ENCODE measurements at places on chromosomes 3 and 15. TPM values are rescaled to one million over a fixed set of nuclear protein-coding genes. Genes with fewer than 3 reads are reported as not detected.

The MOBP gene
- total RNA-seq = not detected

The OSBPL10 gene
- 12.9 TPM for total RNA-seq

The XCR1 gene
- 0.23 TPM for total RNA-seq

The ATP13A5 gene
- not detected for total RNA-seq

The RAB11A gene
- total RNA-seq = 264 TPM

The SEMA6D gene
- total RNA-seq = 14.9 TPM

The LSAMP gene
- total RNA-seq = 4.1 TPM

The GPR62 gene
- total RNA-seq = not detected

The RFT1 gene
- total RNA-seq = 4.7 TPM

The CRTAP gene
- 251 TPM for total RNA-seq

The CACNA2D3 gene
- 0.59 TPM for total RNA-seq

The PLIN1 gene
- total RNA-seq = 0.15 TPM

The ASB14 gene
- not detected for total RNA-seq

The RFTN1 gene
- total RNA-seq = 39.8 TPM

The CFAP100 gene
- total RNA-seq = not detected

The VPS13C gene
- total RNA-seq = 53.7 TPM

The PAQR5 gene
- total RNA-seq = 0.15 TPM

The TMEM266 gene
- total RNA-seq = 0.82 TPM

The SNX22 gene
- 0.23 TPM for total RNA-seq

The KIF15 gene
- total RNA-seq = 3.5 TPM

The TGM4 gene
- 0.15 TPM for total RNA-seq

The CADPS gene
- total RNA-seq = 0.82 TPM

The KPNA4 gene
- 46.3 TPM for total RNA-seq

The LRIG1 gene
- 37.1 TPM for total RNA-seq

The MRPS11 gene
- total RNA-seq = 59.5 TPM

The GBE1 gene
- 218 TPM for total RNA-seq
